Thyroid gland (tissue), 4 donors: ENCODE measurements at places on chromosomes 7 and 10.

DNA sequence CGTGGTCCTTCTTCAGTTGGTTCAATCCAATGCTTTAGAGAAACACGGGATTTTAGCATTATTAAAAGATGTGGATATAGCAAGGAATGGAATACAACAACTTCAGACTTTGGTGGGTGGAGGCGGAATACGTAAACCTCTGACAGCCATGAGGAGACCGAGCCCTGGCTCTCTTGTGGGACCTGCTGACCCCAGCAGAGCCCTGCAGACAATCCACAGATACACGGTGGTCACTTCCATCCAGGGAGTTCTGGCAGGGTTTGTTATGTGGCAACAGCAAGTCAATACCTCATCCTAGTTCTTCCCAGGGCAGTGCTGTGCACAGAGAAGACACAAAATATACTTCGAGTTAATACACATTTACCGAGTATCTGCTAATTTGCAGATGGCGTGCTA lies 118.5 kb upstream of the DIP2C start:
- no peak for DNase-seq

GRCh38 chr10:790821-791551 lies 101.5 kb upstream of the DIP2C start:
- DNase-seq, result no peak

DNA sequence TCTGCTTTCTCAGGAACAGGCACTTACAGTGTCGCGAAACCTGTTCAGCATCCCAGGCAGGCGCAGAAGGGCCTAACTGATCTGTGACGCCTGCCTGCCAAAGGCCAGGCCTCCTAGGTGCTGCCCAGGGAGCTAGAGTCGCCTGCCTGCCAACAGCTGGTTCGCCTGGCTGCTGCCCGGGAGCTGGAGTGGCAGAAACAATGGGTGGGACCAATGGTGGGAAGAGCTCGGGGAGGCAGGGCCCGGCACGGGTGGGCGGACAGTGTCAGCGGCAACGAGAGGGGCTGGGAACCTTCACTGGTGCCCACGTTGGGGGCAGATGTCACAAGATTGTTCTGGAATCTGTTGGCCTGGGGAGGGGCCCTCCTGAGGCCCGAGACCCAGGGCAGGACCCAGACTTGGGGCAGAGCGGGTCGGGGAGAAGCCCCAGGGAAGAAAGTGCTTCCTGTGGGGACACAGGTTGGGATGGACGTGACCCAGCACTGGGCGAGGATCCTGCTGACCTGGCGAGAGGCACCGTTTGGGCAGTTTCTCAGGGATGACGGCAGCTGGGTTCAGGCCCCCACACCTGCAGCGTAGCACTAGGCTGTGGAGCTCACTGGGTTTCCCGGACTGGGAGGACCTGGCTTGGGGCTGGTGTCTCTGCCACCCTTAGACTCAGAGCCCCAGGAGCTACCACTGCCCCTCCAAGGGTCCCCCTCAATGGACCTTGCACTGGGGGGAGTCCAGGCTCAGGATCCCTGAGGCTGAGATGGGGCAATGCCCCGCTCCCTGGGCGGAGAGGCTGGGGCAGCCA lies 181.8 kb downstream of the ELFN1 start:
- peak; percentile 31 for DNase-seq

DNA sequence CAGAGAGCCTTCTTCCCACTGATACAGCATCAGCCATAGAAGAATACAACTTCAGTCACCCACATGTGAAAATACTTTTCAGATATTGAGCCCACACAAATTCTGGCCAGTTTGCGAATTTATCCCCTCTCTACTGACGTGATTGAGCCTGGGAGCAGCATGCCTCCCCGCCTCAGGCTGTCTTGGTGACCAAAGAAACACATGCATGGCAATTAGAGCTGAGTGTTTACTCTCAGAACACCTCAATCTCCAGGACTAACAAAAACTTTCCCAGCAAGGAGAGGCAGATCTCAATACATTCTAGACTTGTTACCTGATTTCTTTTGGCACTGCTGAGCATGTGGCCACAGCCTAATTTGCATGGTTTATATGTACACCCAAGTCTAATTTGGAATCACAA lies 122.5 kb downstream of the TMEM26 start:
- no peak for DNase-seq

GRCh38 chr7:128835790-128836641 lies 5.8 kb downstream of the FLNC start:
- DNase-seq, result no peak

- DNase-seq, result peak; percentile 19
Observed at GRCh38 chr7:33392148-33392547, 262.8 kb downstream of the BBS9 start.

DNA sequence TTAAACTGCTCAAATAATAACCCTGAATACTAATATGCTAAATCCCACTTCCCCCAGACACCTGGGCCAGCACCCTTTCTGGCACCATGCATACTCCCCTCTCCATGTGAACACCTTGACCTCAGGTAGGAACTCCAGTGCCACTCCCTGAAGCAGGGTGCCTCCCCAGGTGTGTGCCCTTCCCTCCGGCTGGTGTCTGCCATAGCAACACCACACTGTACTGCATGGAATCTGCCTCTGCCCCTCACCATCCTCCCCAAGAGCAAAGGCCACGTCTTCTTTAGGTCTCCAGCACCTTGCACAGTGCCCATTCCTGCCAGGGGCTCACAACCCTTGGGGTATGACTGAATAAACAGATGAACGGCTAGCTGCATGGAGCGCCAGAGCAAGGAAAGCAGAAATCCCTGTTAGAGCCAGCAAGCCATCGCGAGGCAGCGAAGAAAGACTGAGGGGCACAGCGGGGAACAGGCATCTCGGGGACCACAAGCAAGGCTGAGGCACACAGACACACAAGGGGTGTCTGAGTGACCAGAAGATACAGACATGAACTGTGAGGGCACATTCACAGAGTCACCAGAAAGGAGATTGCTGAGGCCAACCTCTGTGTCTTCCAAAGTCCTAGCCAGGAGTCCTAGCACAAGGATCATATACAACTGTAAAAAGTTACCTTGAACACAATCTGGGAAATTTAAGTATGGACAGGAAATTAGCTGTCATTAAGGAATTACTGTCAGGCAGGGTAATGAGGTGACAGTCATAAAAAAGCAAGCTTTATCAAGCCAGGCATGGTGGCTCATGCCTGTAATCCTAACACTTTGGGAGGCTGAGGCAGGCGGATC lies 25.7 kb downstream of the COBL start:
- DNase-seq, result peak; percentile 50

- peak; percentile 18 for DNase-seq
Observed at GRCh38 chr10:34753014-34753757, 61.9 kb downstream of the PARD3 start.

DNA sequence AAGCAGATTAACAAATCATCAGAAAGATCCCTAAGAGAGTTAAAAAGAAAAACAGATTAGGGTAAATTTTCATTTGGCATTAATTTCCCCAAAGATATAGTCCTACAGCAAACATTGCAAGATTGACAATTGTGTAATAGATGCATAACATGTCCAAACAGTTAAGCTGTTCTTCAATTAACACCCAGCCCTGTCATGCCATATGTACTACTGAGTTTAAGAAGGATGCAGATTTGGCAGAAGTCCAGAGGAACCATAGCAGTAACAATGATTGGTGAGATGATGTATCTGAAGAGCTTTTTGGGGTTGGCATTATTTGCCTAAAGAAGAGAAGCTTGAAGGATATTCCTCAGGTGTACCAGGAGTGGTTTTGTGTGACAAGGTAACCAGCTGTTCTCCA lies 287.6 kb downstream of the LRMDA start:
- no peak for DNase-seq

DNA sequence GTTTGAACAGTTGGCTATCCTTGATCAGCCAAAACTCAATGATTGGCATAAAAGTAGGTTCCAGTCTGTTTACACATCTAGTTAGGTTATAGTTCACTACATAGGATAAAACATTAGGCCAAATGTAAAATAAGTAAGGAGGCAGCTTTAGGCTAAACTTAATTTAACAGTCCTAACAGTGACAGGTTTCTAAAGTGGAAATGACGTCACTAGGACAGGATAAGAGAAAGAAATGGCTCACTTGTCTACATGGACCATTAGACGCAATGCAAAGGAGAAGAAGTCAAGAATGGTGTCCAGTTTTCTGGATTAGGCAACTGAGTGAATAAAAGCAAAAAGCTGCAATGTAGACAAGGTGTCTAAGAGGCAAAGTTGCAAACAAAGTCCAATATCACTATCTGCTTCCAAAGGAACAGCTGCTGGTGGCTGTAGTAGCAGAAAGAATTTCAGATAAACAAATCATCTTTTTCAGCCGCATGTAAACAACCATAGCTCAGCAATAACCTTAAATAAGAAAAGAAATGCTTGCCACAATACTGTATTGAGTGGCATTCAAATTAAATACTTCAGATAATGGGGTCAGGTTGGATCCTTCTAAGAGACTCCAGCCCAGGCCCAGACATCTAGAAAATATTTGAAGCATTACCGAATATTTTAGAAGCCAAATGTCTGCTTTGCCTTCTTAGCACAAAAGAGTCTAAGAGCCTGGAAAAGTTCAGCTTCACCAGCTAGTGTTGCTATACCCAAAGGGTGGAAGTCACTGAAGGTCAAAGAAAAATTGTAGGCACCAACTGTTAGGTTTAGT lies 154.2 kb downstream of the NEBL start:
- no peak for DNase-seq

- no peak for DNase-seq
Observed at GRCh38 chr10:49397036-49397999, 1.4 kb upstream of the DRGX start.

DNA sequence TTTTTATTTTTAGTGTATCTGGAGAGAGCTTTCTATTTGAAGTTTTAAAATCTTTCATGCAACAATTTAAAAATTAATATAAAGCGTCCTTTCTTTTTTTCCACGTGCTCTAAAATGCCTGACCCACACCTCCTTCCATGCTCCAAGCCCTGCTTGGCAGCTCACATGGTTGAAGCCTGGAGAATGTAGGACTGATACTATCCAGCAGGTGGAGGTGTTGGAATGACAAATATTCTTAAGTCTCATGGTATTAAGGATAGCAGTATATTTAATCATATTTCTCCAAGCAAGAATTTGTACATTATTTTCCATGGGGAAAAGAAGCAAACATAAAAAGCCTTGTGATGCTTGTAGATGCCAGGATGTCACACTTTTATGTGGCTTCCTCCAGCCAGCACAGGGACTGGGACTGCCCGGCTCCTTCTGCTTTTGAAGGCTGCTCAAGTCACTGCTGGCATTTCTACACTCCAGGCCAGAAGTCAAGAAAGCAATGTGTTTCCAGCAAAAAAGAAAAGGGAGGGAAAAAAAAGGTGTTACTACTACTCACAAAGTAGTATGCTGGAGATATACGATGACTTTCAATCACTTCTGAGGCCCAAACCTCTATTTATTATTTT lies 49.7 kb downstream of the BZW2 start:
- DNase-seq, result peak; percentile 28

DNA sequence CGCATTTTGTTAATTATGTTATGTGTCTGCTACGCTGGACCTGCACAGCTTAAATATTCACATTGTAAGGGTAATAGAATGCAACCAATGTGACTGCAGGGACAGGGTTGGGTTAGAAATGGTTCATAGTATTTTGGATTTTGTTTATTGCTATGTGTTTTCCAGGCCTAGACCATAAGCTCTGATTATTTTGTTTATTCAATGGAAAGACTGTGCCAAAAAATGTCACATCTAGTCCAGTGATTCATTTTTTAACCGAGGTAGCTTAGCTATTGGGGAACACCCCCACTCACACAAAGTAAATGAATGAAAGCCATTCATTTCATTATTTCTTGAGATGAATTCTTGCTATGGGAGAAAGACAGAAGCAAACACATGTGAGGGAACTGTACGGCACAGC lies 516.5 kb upstream of the ANKRD30A start:
- DNase-seq, result no peak

GRCh38 chr7:81407094-81407493 lies 362.8 kb downstream of the HGF start:
- DNase-seq, result no peak

DNA sequence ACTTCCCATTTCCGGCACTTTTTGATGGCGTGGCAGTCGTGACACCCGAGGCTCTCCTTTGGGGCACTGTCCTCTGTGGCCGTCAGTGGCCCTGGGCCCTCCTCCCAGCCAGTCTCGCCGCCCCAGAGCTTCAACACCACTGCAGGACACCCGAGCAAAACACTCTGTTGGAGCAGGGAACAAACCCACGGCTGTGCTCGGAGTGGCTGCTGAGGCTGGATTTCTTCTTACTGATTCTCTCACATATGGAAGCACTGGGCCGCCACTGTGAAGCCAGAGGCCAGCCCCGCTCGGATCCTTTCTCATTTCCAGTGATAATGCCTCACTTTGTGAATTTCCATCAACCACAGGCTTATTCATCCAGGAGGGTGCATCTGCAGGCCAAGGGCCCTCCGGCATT lies 58.2 kb upstream of the CYTH3 start:
- no peak for DNase-seq

- DNase-seq, result no peak
Observed at GRCh38 chr7:85407391-85407790, 220.5 kb upstream of the SEMA3D start.

DNA sequence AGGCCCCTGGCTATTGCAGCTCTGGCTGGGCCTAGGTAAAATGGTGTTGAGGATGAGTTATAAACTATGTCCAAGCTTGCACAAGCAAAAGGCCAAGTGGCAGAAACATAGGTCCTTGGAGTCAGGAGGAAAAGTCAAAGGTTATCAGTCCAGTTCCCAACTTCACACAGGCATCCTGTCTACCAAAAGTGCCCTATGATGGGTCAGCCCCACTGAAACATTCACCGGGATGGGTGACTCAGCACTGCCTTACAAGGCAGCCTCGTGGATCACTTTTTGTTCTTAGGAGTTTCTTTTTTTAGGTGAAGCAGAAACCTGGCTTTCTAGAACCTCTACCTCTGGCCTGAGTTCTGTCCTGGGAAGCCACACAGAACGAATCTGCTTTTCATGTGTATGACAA lies 158.8 kb upstream of the LYZL2 start:
- no peak for DNase-seq

DNA sequence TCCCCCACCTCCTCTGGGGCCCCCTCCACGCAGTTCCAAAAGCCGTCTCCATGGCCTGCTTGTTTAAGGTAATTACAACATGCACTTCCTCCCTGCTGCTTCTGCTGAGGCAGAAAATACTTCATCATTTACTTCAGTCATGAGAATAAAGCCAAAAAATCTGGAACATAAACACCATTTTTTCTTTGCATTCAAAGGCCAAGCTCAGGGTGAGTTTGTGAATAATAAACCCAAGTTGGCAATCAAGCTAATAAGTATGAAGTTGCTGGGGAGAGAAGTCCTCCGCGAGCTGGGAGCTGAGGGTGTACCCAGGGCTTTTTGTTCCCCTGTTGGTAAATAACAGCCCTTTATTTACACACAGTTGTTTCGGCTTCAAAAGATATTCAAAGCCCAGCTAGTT lies 70.5 kb downstream of the FAM204A start:
- no peak for DNase-seq

- DNase-seq, result no peak
Observed at GRCh38 chr7:129561677-129562359, 49.7 kb upstream of the NRF1 start.

GRCh38 chr7:21942955-21943354 lies 2.7 kb downstream of the CDCA7L start:
- DNase-seq, result no peak

- DNase-seq, result no peak
Observed at GRCh38 chr7:157224627-157225026, 85.9 kb downstream of the UBE3C start.

DNA sequence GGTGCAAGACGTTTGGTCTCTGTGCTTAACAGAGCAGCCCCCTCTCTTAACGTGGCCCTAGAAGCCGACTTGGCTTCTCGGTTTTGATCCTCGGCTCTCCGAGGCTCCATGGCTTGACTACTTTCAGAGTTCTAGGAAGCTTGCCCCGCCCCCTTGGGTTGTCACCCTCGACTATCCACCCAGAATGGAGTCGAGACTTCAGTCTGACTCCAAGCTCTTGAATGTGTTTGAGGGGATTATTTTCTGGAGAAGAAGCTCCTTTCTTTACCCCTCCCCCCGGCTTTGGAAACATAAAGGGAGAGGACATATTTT lies 448 bp downstream of the SEC24C start:
- DNase-seq, result peak; percentile 65
